ENCODE measurements at places on chromosomes 5 and 9. TPM values are rescaled to one million over a fixed set of nuclear protein-coding genes. Genes with fewer than 3 reads are reported as not detected.

Gene PCDHGC4
- total RNA-seq = 7.9 TPM

Gene UNC13B
- 33.0 TPM for total RNA-seq

Gene ZNF367
- 15.1 TPM for total RNA-seq

Gene ZNF454
- total RNA-seq = 4.7 TPM

Gene CCL27
- not detected for total RNA-seq

Gene NMUR2
- not detected for total RNA-seq

Gene ANKRD31
- 0.51 TPM for total RNA-seq

Gene CACNA1B
- 0.41 TPM for total RNA-seq

Gene SLC27A6
- 11.2 TPM for total RNA-seq

Gene GABRA1
- total RNA-seq = not detected

Gene SLC23A1
- total RNA-seq = not detected

Gene SLC4A9
- 1.6 TPM for total RNA-seq

Gene SIT1
- total RNA-seq = not detected

Gene HNRNPA0
- 26.0 TPM for total RNA-seq

Gene SLC25A2
- total RNA-seq = not detected

Gene TSPAN17
- total RNA-seq = 20.5 TPM

Gene WNT8A
- total RNA-seq = not detected

Gene VLDLR
- total RNA-seq = 60.1 TPM

Gene SKIC3
- 153 TPM for total RNA-seq

Gene SLC36A3
- not detected for total RNA-seq

Gene SGCD
- 169 TPM for total RNA-seq

Gene SCGB3A2
- 5.8 TPM for total RNA-seq

Gene CARTPT
- total RNA-seq = not detected

Gene ZDHHC11B
- total RNA-seq = 5.3 TPM

Gene C5orf34
- total RNA-seq = 4.4 TPM

Gene SLC31A1
- 11.8 TPM for total RNA-seq

Gene STARD4
- total RNA-seq = 21.6 TPM

Gene ITK
- total RNA-seq = 4.4 TPM
